Ovary (tissue), 10 donors: ENCODE measurements at places on chromosomes 7 and 10.
A peak's percentile ranks its signal among the peaks of the same experiment; 100 is the strongest.

GRCh38 chr10:75430000-75430763 lies 1.2 kb upstream of the LRMDA start:
- DNase-seq = peak; percentile 46

DNA sequence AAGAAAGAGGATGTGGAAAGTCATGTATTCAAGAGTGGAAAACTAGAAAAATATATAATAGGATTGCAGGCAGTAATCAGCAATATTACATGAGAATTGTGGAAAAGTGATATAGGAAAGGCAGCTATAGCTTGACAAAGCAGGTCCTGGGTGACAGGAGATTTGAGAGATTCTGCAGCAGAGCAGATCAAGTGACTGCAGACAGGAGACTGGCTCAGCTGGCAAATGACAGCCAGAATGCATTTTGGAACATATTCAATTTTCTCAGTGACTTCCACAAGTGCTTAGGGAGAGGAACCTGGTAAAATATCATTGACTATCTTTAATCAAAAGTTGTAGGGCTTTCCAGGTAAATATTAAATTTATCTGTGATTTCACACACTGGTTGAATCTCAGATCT lies 260.5 kb upstream of the CACNA2D1 start:
- DNase-seq = no peak

DNA sequence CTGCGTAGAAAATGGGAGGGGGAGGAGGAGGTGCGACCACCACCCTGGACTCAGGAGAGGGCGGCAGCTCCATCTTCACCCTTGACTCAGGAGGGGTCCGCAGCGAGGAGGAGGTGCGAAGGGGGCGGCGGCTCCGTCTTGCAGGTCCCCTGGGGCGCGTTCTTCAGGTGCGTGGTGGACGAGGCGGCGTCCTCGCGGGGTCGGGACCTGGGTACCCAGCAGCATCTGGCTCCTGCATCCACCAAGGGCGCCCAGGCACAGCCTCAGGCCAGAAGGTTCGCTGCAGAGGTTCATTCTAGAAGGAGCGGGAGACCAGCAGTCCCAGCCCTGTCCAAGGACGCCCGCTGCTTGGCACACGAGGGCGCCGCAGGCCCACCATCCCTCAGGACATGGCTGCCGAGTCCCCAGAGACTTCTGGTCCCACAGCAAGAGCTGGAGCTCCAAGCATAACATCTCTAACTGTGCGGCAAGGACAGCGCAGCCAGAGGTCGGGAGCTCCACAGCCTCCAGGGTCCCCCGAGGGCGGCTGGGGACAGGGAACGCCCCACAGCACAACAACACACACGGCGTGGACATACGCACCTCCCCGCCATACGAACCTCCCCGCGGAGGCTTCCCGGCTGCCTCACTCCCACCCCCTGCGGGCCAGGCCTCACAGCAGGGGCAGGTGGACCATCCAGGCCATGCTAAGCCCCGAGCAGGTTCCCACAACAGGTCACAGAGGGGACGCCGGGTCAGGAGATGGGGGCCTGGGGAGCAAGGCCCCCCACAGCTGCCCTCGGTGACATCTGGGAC lies 16.8 kb upstream of the DPYSL4 start:
- peak; percentile 19 for DNase-seq

- DNase-seq = no peak
These were observed 837.8 kb upstream of the COBL start for GRCh38 chr7:52154382-52154781.
